Activated CD8-positive, alpha-beta memory T cell treated with anti-CD3 and anti-CD28 coated beads for 1 hour (primary cell): ENCODE measurements at places on chromosomes 1 and 21.

DNA sequence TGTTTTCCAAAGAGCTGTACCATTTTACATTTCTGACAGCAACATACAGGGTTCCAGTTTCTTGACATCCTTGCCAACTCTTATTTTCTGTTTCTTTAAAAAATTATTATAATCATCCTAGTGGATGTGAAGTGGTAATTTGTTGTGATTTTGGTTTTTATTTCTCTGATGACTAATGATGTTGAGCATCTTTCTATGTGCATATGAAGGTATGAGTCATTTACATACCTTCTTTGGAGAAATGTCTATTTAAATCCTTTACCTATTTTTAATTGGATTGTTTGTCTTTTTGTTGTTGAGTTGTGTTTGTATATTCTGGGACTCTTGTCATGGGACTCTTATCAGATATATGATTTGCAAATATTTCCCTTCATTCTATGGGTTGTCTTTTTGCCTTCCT lies 20.8 kb upstream of the MPC2 start:
- no peak for DNase-seq

GRCh38 chr1:172837816-172838679 lies 179.1 kb downstream of the FASLG start:
- no peak for DNase-seq

- no peak for DNase-seq
Measured at GRCh38 chr1:48677306-48678287, 99.1 kb downstream of the BEND5 start.

GRCh38 chr1:245133995-245134715 lies 20.6 kb upstream of the KIF26B start:
- DNase-seq = no peak

DNA sequence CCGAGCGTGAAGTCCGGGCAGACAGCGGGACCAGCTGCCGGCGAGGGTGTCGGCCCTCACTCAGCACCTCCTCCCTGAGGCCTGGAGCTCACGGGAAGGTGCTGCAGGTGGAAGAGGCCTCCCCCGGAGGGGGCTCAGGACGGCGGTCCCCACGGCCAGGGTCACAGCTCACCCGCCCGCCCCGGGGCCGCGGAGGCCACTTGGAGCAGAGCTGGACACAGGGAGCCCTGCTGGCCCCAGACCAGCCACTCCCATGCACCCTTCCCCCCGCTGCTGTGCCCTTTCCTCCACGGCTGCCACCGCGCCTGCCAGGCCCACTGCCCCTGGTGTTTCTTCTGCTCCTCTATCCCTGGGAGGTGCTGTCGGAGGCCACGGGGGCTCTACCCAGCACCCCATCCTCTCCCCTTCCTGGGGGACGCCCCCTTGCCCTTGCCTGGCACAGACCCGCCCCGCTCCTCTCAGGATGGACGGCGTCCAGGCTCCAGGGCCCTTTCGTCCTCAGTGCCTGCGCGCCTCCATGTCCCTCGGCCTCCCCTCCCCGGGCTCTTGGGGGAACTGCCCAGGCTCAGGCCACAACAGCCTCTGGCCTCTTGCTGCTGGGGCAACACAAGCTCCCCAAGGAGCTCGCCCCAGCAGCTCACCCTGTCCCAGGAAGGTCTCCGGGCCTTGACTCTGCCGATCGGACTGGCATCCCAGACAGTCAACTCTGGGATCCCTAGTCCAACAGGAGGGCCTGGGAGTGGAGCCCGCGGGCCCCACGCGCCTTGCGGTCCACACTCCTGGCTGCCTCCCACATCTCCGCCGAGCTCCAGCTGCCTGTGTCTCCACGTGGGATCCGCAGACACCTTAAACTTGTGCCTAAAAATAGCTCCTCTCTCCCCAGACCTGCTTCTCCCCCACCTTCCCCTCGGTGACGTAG lies 4.1 kb downstream of the TMEM240 start:
- no peak for DNase-seq

GRCh38 chr1:201676197-201676596 lies 137.3 kb downstream of the NAV1 start:
- no peak for DNase-seq

- no peak for DNase-seq
Measured at GRCh38 chr21:10425856-10426255, 95.5 kb upstream of the TPTE start.

DNA sequence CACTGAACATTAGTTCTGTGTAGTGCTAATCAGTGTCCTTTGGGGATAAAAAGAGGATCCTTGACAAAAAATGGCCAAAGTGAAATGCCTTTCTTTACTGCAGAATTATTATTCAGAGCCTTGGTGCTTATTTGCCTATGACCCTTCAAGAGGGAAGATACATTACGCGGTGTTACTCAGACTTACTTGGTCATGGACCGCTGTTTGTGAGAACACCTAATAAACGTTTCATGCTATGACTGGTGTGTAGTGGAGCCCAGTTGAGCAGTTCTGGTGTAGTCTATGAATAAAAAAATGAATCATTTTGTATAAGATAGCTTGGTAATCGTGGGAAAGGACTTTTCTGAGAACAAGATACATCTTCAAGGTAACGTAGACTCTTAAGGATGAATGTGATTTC lies 8.3 kb downstream of the NFYC start:
- DNase-seq = no peak

DNA sequence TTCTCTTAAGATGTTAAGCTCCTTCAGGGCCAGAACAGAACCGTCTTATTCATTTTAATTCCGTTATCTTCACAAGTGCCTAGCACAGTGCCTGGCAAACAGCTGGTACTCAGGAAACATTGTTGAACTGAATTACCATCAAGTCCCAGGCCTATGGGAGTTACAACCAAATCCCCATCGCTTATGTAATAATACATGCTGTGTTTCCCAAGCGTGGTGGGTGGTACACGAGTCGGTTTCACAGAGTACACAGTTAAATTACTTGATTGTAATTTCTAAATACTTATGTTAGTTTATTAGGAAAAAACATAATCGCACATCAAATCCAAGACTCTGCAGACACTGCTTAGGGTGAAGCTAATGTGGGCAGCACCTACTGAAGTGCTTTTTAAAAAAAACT lies 1.0 kb downstream of the ANGEL2 start:
- no peak for DNase-seq

DNA sequence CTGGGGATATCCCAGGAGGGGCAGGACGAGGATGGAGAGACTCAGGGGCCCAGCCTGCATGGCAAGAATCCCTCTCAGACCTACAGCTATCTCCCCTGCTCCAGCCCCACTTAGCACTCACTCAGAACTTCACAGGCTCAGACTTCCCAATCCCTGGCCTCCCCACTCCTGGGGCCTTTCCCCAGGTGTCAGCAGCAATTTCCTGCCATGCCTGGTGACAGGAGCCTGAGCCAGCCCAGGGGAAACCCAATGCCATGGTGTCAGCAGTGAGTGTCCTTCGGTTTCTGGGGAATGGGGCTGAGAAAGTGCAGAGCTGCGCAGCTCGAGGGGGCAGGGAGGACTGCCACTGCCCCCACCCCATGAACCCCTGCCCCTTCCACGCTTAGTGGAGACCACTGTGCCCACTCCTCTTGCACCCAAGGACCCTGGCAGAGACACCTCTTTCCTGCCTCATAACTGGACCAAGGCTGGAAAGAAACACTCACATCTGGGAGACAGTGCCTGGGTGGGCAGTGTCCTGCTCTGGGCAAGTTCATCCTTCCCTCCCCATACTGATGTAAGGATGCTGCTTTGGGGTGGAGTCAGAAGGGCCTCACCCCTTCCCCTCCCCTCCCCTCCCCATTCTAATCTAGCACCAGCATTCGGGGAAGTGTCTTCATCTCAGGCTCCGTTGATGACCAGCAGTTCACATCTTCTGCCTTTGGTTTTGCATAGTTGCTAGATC lies 17.1 kb upstream of the UBL4B start:
- DNase-seq = no peak

DNA sequence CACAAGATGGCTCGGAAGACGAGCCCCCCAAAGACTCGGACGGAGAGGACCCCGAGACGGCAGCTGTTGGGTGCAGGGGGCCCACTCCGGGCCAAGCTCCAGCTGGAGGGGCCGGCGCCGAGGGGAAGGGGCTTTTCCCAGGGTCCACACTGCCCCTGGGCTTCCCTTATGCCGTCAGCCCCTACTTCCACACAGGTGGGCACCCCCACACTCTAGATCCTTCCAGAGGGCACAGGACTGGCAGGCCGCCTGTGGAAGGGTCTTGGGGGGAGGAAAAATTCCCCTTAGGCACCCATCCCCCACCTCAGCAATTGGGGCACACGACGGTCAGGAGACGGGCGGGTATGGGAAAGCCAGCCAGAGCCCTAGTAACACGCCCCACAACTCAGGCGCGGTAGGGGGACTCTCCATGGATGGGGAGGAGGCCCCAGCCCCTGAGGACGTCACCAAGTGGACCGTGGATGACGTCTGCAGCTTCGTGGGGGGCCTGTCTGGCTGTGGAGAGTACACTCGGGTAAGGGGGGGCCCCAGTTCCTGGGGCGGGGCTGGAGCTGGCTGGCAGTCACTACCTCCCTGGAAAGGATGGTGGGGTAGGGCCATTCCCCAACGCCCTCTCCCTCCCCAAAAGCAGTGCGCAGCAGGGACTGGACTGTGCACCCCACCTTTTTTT lies 16.1 kb downstream of the NOC2L start:
- no peak for DNase-seq

- DNase-seq = no peak
Measured at GRCh38 chr1:55959136-55959548, 620.2 kb downstream of the PLPP3 start.

DNA sequence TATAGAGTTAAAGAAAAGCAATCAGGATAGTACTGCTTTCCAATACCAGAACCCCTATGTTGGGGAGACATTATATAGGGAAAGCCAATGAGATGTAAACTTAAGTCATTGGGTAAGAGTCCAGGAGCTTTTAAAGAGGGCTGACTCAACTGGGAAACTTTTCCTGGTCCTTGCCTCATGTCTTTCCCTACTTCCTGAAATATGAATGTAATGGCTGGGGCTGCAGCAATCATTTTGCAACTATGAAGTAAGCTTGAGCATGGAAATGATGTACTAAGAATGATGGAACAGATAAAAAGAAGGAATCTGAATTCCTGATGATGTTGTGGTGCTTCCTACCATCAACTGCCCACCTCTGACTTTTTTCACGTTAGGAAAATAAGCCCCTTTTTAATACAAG lies 55.7 kb downstream of the WDR3 start:
- DNase-seq = no peak

DNA sequence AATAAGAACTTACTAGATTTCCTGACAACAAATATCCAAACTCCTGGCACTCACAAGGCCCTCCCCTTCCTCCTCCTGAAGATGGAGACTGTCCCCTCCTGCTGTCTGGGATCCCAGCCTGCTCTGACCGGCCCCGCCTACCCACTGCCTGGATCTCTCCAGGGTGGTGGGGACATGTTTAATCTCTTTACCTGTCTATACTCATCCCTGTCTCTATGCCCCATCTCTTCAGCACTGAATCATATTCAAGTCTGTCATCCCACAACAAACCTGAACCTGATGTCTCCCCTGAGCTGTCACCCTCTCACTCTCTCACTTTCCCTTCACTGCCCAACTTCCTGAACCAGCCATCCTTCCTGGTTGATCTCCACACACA lies 22.1 kb downstream of the MATN1 start:
- no peak for DNase-seq

GRCh38 chr1:227482023-227482299 lies 81.4 kb upstream of the ZNF678 start:
- no peak for DNase-seq

DNA sequence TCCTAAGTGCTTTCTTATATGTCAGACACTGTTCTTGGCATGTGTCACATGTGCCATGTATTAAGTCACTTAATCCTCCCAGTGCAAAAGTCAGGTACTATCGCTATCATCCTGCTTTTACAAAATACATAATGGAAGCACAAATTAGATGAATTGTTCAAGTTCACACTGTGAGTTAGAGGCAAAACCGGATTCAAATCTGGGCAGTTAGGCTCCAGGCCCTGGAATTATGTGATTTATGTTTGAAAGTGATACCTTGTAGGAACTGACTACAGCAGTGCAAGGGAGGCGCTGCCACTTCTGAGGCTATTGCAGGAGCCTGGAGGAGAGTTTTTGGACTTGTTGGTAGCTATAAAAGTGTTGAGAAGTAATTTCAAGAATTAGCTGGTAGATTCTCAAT lies 358.3 kb downstream of the HLX start:
- no peak for DNase-seq

DNA sequence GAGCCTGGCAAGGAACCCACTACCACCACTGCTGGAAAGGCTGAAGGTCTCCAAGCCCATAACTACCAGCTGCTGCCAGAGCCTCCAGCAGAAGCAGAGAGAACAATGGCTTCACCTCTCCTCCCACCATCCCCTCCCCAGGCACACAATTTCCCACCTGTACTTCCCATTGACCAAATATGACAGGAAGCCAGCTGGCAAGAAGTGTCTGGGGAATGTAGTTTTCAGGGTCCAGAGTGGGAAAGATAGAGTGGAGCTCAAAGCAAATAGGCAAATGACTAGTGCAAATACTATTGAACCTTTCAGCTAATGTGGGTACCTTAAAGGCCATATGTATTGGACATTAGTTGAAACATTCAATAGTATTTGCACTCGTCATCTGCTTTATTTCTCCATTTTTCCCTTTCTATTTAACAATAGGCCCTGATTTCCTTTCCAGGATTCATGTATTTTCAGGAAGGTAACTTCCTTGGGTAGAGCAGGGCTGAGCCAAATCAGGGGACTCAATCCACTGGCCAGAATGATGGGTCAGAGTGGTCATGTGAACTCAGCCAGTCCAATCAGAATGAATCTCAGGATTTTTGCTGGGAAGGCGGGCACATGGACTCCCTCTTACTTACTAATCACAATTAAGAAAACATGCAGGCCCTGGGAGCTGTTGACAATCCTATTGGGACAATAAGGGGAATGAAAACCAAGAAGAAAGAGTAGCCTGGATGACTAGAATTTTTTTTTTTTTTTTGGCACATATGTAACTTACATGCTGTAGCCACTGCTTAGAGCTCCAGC lies 12.1 kb upstream of the NFYC start:
- no peak for DNase-seq

DNA sequence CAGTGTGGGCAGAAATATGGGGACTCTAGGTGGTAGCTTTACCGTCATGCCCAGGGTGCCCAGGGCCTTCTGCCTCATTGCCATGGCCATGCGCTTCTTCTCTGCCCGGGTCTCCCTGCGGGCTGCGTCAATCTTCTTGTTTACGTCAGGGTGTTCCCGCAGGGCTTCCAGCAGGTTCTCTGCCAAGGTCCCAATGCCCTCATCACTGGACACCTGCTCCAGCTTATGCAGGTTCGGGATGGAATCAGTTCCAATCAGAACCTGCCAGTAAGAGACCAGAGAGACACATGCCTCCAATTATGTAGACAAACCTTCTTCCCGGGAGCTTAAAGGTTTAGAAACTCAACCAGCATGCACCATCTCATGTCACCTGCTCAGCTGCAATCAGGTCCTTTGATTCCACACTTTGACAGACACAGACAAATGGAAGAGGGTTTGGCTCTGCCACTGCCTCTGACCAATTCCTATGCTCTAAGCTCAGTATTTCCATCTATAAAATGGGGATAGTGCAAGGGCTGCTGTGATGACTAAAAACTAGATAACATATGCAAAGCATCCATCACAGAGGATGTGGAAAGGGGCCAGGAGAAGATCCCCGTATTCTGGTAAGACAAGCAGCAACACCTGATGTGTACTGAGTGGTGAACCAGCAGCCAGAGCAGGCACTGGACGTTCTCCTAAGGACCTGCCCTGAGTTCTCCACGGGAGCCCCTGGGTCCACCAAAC lies 121.2 kb downstream of the UBR4 start:
- no peak for DNase-seq
